ENCODE measurements at places on chromosomes 12 and 14. TPM values are rescaled to one million over a fixed set of nuclear protein-coding genes. Genes with fewer than 3 reads are reported as not detected.

KCNH5 gene
- not detected for polyA plus RNA-seq

DNA sequence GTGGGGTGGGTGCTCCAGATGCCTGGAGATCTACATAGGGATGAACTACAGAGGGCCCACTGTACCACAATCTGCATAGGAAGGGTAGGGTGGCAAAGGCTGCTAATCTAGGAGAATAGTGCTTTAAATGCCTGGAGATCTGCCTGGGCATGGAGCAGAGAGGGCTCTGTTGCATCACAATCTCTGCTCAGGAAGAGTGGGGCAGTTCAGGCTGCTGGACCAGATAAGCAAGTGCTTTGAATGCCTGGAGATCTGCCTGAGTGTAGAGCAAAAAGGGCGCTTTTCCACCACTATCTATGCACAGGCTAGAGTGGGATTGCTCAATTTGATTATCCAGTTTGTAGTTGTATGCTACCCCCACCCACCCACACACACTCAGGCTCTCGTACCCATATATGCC lies 886.3 kb upstream of the SEL1L start:
- no peaks in the 10 kb centered on the region for H3K27me3 ChIP-seq
- H3K36me3 ChIP-seq, result no peaks in the 10 kb centered on the region
- no peak for DNase-seq
- no peak overlapping the region for H3K4me3 ChIP-seq

NEUROD4 gene
- not detected for polyA plus RNA-seq

KRT83 gene
- polyA plus RNA-seq, result not detected

SCN8A gene
- polyA plus RNA-seq, result 0.03 TPM

GRCh38 chr14:87979689-87980088 lies 13.3 kb downstream of the GALC start:
- H3K27me3 ChIP-seq, result no peaks in the 10 kb centered on the region
- no peak overlapping the region for H3K27ac ChIP-seq
- H3K36me3 ChIP-seq, result peaks cover 36% of the 10 kb centered on the region
- H3K4me1 ChIP-seq, result no peaks in the 10 kb centered on the region
- H3K4me3 ChIP-seq, result no peak overlapping the region
- DNase-seq, result no peak

- DNase-seq, result no peak
- peaks cover 3% of the 10 kb centered on the region for H3K36me3 ChIP-seq
- no peak overlapping the region for H3K27ac ChIP-seq
- H3K27me3 ChIP-seq, result peaks cover 31% of the 10 kb centered on the region
- H3K4me3 ChIP-seq, result no peak overlapping the region
- peaks cover 12% of the 10 kb centered on the region for H3K4me1 ChIP-seq
These were observed 1.2 kb downstream of the REM2 start for GRCh38 chr14:22884076-22884737.

DNA sequence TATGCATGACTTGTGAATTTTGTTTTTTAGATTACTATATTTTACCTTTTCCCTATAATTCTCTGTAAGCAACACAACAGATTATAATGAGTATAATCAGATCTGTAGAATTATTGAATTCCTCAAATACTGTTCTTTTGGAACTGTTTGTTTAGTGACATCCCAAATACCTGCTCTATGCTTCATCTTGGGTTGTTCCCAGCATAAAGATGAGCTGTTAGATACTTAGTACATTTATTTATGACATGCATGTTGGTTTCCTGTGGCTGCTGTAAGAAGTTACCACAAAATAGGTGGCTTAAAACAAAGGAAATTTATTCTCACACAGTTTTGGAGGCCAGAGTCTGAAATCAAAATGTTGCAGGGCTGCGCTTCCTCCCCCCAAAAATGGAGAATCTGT lies 78.4 kb downstream of the PTPRR start:
- no peak overlapping the region for H3K27ac ChIP-seq
- DNase-seq, result no peak
- H3K4me1 ChIP-seq, result no peaks in the 10 kb centered on the region
- H3K4me3 ChIP-seq, result no peak overlapping the region

DNA sequence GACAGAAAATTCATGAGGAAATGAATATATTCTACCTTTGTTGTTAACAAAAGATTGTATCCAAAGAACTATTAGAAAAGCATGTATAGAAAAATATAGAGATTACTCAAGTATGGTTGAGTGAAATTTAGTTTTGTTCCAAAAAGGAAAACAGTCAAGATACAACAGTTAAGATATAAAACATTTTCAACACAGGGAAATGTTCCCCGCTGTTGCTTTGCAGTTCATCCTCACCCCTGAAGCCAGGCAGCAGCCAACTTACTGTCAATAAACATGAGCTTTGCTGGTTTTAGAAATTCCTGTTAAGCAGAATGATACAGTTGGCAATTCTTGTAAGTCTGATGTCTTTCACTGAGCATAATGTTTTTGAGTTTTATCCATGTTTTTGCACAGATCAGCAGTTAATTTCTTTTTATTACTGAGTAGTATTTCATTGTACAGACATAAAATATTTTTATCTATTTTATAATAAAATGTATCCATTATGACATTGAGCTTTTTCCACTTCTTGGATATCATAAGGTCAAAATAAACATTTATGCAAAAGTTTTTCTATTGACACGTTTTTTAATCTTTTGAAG lies 1.2 kb upstream of the CLEC2B start:
- H3K36me3 ChIP-seq, result no peaks in the 10 kb centered on the region
- peaks cover 20% of the 10 kb centered on the region for H3K4me1 ChIP-seq
- peak overlapping the region; percentile 83 for H3K4me3 ChIP-seq
- no peak for DNase-seq

IL23A gene
- polyA plus RNA-seq, result 1.0 TPM

CLEC1A gene
- 0.90 TPM for polyA plus RNA-seq

DNA sequence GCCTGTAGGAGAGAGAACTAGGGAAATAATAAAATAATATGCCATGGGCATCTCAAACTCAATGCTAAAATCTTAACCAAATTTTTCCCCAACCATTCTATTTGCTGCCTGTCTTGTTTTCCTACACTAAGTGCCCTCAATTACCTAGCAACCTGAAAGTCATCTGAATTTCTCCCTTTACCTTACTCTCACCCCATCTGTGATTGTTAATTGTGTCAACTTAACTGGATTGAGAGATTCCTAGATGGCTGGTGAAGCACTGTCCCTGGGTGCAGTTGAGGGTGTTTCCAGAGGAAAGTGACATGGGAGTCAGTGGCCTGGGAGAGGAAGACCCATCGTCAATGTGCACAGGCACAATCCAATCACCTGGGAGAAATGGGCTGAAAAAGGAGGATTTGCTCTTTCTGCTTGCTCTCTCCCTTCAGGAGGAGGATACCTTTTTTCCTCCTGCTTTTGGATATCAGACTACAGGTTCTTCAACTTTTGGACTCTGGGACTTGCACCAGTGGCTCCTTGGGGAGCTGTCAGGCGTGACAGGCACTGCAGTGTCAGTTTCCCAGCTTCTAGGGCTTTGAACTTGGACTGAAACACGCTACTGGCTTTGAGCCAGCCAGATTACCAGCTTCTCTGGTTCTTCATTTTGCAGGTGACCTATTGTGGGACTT lies 100.1 kb downstream of the PPP1R12A start:
- no peak for DNase-seq
- H3K36me3 ChIP-seq, result peaks cover 31% of the 10 kb centered on the region
- no peaks in the 10 kb centered on the region for H3K4me1 ChIP-seq
- H3K27me3 ChIP-seq, result no peaks in the 10 kb centered on the region
- no peak overlapping the region for H3K4me3 ChIP-seq

GRCh38 chr12:77058740-77059139 lies 6.6 kb downstream of the E2F7 start:
- peaks cover 5% of the 10 kb centered on the region for H3K36me3 ChIP-seq
- H3K27me3 ChIP-seq, result no peaks in the 10 kb centered on the region
- H3K4me3 ChIP-seq, result no peak overlapping the region

DACT1 gene
- polyA plus RNA-seq, result not detected

DNA sequence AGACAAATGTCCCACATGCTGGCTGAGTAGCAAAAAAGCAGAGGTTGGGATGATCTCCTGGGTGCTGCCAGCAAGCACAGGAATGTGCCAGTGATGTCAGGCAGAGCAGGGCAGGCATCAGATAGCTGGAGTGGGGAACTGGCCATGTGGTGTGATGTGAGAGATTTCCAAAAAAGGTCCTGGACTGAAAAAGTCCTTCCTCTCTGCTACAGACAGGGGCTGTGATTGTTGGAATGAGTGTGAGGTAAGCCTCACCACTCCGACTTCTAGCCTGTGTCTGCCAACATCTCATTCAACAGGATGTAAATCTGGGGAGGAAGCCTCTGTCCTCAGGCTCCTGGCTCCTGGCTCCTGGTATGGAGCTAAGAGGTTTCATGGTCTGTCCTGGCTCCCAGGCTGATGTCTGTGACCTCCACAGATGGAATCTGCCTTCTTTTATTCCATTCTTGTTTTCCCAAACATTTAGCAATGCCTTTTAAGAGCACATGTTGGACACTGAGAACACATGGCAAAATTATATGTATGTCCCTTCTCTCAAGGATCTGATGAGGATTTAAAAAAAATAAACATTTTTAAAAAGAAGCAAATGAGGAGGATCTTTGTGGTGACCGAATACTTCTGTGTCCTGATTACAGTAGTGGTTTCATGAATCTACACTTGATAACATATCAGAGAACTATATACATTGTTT lies 50.1 kb upstream of the STK38L start:
- no peak overlapping the region for H3K4me3 ChIP-seq
- DNase-seq, result no peak
- H3K36me3 ChIP-seq, result no peaks in the 10 kb centered on the region
- H3K27me3 ChIP-seq, result no peaks in the 10 kb centered on the region

Measured in CD14-positive monocyte (primary cell).